ENCODE measurements at places on chromosomes 2 and 18. TPM values are rescaled to one million over a fixed set of nuclear protein-coding genes. Genes with fewer than 3 reads are reported as not detected.

Gene VWC2L
- 0.18 TPM for polyA plus RNA-seq

Gene SRSF7
- polyA plus RNA-seq: 256 TPM

Gene MATN3
- 3.7 TPM for polyA plus RNA-seq

Gene RTP5
- not detected for polyA plus RNA-seq

DNA sequence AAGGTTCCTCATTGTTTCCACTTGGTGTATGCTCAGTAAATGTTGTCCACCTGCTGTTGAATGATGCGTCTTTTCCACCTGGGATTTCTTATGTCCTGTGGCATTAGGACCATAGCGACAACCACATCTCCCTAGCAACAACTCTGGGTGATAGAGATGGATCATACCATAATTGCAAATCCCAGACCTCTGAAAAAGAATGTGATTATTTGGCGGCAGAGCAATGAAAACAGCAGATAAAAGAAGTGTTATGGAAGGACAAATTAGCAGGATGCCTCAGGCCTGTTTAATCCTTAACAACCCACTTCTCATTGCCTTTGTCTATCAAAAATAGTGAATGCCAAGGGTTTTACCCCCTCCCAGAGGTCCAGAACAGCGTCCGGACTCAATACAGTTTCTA lies 278.9 kb downstream of the TSN start:
- DNase-seq: no peak

- no peak for DNase-seq
Measured at GRCh38 chr2:172247203-172247602, 144.5 kb upstream of the DLX2 start.

DNA sequence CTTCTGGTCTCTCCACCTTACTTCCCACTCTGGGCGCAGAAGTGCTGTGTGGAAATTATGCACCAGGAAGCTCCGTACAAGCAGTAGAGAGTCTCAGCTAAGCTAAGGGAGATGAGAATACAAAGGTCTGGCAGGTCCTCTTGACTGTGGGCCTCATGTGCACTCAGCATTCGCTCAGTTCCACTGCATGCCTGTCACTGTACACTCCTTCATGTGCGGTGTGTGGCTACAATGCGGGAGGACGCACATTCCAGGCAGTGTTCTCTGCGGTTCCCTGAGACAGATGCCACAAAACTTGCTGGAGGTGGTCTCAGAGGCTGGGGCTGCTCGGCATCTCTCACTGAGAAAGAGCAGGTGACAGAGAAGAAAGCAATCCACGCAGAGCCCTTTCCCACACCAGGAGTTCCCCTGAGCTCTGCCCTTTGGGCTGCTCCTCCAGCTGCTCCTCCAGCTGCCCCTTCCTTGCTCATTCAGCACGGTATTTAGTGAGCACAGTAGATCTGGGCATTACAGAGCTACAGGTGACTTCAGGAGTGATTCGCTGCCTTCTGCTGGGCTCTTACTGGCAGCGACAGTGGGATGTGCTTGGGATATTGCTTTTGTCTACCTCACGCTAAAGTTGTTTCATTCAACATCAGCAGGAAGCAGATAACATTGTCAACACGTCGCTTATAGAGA lies 176.6 kb downstream of the SH3RF3 start:
- no peak for DNase-seq

- no peak for DNase-seq
Measured at GRCh38 chr2:26251893-26252292, 7.2 kb downstream of the HADHB start.

GRCh38 chr18:34901299-34901698 lies 139.9 kb upstream of the MAPRE2 start:
- DNase-seq: no peak

DNA sequence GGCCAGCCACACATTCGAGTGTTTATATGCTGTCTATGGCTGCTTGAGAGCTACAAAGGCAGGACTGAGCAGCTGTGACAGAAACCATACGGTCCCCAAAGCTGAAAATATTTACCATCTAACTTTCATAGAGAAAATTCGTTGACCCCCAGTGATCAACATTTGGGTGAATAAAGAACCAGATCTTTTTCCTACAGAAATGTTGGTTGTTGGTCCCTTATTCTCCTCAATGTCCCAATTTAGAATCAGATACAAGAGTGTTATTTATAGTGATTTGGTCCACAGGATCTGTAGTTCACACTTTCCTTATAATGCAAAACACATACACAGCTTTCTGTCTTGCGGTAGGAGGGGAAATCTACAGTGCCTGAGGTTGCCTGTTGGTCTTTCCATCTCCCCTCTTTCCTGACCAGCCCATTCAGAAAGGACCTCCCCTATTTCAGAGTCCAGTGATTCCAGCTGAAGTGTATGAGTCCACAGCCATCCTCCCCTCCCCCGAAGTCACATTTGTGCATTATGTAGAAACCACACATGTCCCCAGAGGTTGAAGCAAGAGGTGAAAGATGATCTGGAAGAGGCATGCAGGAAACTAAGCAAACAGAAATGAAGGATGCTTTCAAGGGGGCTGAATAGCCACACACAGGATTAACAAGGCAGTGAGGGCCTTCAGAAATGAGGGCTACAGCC lies 61.9 kb downstream of the SPRED2 start:
- DNase-seq: peak; percentile 31

GRCh38 chr2:127197475-127198385 lies 22.4 kb downstream of the CYP27C1 start:
- DNase-seq: peak; percentile 53

DNA sequence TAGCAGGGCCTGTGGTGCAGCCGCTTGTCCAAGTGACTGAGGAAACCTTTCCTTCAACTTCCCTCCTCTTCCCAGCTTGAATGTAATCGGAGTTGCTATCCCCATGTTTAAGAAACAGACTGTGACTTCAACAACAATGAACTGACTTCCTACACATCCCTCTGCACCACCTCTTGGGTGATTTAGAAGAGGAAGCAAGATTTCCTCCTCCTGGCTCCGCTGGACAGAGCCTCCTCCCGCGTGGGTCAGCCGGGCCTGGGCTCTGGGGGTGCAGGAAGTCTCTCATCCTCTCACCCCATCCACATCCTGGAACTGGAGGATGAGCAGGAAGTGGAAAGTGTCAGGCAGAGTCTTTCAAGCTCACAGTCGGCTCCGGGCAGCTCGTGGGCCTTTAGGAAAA lies 84.3 kb downstream of the GATA6 start:
- peak; percentile 29 for DNase-seq
